ACHN (cell line): ENCODE measurements at places on chromosomes 5 and 9.

GRCh38 chr9:126222363-126222834 is 104.2 kb upstream of the MVB12B start:
- no peak for DNase-seq

DNA sequence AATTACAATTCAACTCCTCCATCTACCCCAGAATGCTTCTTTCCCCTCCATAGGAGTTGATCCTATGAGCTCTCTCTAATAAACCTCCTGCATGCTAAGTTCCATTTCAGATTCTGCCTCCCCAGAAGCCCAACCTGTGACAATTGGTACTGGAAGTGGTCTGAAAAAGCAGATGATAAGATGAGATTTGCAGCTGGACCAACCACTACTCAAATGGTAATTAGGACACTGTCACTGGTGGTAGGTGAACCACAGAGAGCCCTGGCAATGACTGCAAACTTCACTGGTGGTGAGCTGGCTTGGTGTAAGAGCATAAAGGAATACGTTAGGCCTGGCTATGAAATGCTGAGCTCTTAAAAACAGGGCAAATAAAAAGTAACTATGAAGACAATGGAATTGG is 112.6 kb downstream of the ESM1 start:
- DNase-seq, result no peak

DNA sequence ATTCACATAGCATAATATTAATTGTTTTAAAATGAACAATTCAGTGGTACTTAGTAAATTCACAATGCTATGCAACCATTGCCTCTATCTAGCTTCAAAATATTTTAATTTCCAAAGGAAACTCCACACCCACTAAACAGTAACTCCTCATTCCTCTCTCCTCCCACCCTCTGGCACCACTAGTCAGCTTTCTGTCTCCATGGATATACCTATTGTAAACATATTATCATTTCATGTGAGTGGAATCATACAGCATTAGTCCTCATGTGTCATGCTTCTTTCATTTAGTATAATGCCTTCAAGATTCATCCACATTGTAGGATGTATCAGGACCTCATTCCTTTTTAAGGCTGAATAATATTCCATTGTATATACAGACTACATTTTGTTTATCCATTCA is 48.6 kb downstream of the PHF2 start:
- no peak for DNase-seq

GRCh38 chr9:36213387-36213786 is 22.7 kb downstream of the CLTA start:
- DNase-seq, result no peak

DNA sequence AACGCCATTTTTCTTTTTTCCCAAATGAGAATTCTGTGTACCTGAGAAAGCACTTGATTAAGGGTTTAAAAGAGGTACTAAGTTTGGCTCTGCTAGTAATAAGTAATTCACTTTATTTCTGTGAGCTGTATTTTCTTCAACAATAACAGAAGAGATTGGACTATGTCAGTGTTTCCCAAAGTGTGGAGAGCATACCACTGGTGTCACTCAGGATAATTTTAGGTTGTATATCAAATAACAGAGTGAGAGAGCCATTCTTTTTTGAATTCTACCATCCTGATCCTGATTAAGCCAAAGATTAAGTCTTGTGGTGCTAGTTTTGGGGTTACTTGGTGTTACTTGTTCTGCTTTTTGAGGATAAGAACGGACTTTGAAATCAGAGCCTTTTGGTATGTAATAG is 142.3 kb upstream of the PPP1R2B start:
- no peak for DNase-seq
